Posterior vena cava (tissue), 2 donors: ENCODE measurements at places on chromosomes 13 and 19. TPM values are rescaled to one million over a fixed set of nuclear protein-coding genes. Genes with fewer than 3 reads are reported as not detected.

The PLK5 gene
- total RNA-seq: not detected

The PSG6 gene
- total RNA-seq: not detected

DNA sequence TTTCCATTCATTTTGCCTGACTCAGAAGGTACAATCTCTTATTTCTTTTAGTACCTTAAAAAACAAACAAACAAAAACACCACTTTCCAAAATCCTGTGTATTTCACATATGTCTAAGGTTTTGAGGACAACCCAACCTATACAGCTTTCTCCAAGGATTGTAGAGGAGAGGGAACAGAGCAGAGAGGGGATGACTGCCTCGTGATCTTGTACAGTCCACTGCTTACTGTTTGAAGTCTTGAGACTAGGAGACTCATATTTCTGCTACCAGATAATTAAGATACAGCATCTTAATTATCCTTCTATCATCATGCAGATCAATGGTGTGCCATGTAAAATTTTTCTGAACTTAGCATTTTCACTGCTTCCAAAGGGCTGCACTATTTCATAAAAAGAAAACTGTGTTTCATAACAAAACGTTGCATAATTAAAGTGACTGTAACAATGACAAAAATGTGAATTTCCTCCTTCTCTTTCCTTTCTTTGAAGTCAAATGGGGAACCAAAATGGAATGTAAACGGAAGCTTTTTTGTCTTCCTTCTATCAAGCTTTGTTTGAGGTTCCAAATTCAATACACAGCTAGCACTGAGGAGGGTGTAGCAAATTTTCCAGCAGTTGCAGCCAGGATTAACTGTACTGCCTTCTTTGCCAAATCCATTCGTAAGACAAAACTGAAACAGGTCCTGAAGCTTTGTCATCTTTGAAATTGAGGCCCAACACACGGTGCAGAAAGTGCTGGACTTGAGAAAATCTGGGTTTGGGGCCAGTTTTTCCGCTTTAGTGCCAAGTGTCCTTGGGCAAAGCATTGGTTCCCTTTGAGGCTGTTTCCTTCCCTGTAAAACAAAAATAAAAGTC lies 34.9 kb upstream of the RCBTB2 start:
- DNase-seq: no peak

DNA sequence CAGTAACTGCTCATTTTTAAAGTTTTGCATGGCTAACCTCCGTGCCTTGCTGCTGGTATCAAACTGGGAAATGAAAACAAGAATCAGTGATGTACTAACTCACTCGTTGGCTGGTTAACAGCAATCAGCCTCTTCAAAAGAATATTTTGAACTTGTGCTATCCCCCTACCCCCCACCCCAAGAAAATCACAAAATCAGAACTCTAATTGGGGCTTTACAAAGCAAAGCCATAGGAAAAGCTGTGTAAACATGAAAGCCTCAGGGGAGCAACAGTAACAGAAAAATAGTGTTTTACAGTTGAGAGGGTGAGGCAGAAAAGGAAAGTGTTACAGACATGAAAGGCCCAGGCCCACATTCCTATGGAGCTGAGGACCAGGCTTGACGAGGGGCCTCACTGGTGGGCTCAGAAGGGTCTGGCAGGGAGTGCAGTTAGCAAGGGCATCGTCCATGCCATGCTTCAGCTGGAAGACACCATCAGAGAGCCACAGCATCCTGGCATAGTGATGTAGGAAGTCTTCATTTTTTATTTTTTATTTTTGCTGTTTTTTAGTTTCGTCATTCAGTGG lies 217.6 kb downstream of the PCCA start:
- no peak for DNase-seq

The PTGIR gene
- total RNA-seq: 29.8 TPM

GRCh38 chr19:2976609-2977000 lies 759 bp upstream of the TLE6 start:
- DNase-seq: no peak

- DNase-seq: no peak
These were observed 11.0 kb downstream of the ZNF552 start for GRCh38 chr19:57803594-57804325.

- no peak for DNase-seq
These were observed 30.0 kb downstream of the FLT1 start for GRCh38 chr13:28464861-28465460.

DNA sequence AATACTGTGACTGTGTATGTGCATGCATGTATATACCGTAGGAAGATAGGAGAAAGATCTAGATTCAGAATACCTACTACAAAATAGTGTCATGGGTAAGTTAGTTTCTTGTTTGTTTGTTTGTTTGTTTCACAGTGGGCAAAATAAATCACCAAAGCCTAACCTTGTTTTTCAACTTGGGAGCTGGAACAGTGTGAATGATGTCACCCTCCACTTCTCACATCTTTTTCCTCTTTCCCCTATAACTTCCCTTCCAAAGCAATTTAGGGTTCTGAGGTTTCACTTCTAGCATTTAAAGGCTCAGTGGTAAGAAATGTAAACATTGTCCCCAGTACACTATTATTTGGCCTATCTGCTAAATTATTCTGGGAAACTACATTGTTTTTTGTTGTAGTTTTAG lies 5.4 kb downstream of the KCTD4 start:
- DNase-seq: no peak

The IGLON5 gene
- 0.33 TPM for total RNA-seq

The GJB6 gene
- total RNA-seq: not detected

DNA sequence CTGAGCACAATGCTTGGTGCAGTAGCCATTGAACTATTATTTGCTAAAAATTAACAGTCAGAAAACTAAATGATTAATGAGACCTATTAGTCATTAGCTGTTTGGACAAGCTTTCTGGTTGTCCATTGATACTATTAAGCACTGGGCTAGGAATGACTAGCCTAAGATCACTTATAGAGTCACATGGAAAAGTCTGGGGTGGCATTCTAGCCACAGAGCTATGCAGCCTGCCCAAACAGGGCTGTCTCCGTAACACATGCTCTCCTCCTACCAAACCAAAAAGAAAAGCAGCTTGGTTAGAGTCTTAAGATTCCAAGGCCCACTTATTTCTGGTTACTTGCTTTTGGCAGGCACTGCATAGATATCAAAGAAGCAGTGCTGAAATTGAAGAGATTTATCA lies 193.5 kb upstream of the NBEA start:
- DNase-seq: no peak
